IPS DF 19.7 (cell line): ENCODE measurements at places on chromosomes 13 and 19.

GRCh38 chr19:4717191-4717965 lies 6.3 kb downstream of the DPP9 start:
- no peak for DNase-seq

- DNase-seq: peak; percentile 74
Observed at GRCh38 chr19:19461671-19462622, 53.4 kb downstream of the TSSK6 start.

DNA sequence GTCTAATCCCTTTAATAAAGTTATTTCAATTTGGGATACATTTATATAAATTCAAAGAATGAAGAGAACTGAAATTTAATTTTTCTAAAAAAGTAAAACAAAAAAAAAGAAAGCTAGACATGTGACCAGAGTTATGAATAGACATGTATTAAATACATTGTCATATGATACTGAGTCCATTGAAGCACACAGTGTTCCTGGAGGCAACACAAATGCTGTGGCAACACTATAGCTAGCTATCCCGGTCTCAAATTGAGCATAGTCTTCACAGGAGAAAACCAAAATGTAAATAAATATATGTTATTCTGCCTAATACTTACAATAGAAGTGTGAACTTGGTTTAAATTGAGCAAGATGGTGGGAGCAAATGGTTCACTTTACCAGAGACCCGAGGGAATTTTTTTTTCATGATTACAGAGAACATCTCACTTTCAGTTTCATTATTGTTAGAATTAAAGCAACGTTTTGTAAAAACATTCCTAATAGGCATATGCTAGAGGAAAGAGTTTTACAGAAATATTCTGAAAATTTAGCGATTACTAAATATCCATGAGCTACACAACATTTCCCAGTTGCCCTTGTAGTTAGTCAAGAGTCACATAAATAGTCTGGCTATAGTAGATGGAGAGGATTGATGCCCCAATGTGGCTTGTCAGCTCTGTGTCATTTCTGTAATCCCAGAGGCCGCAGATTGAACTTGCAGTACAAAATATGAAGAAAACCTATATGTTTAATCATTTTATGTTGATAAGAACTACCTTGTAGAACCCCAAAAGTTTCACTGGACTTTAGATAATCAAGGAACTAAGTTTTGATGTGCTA lies 775.7 kb upstream of the SPRY2 start:
- no peak for DNase-seq

GRCh38 chr13:111110054-111110453 lies 5.1 kb upstream of the ARHGEF7 start:
- DNase-seq: no peak

DNA sequence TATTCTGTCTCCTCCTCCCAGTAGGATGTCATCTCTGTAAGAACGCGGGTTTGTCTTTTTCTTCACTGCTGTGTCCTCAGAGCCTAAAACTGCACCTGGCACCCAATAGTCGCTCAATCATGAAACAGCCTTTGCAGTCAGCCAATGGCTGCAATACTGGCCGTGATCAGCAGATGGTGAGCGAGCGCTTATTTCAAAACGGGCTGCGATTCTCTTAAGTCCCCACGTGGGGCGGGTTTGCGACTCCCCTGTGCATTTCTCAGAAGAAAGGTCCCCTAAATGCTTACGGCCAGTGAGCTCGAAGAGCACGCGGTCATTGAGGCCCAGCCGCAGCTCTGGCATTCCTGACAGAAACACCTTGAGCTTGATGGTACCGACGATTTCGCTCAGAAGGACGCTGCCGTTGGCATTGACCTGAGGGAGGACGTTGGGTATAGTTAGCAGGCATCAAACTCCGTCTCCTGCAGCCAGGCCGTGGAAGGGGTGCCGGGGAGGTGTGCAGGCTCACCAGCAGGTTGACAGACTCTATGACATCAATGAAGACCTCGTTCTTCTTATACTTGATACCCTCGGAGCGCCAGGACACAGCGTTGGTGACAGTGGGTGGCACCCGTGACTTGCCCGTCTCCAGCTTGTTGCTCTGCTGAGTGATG lies 6.0 kb downstream of the AP1M2 start:
- DNase-seq: peak; percentile 87

GRCh38 chr19:1757468-1758230 lies 4.3 kb downstream of the ONECUT3 start:
- DNase-seq: no peak
